ENCODE measurements at places on chromosomes 13 and 19.

- DNase-seq = no peak
These were observed 42.5 kb downstream of the EDNRB start for GRCh38 chr13:77876176-77876575.

GRCh38 chr13:97318532-97318931 is 96.4 kb downstream of the MBNL2 start:
- no peak for DNase-seq

- peak; percentile 14 for DNase-seq
These were observed 35.8 kb upstream of the FLT1 start for GRCh38 chr13:28530729-28531076.

DNA sequence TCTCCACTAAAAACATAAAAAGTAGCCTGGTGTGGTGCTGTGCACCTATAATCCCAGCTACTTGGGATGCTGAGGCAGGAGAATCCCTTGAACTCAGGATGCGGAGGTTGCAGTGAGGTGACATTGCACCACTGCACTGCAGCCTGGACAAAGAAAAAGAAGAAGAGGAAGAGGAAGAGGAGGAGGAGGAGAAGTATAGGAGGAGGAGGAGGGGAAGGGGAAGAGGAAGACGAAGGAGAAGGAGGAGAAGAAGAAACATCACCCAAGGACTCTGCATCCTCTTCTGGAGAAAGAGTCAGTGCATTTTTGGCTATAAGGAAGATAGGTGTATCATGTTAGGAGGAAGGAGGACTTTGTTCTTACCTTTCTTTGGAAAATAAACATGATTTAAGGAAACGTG is 13.0 kb upstream of the FPR3 start:
- no peak for DNase-seq

DNA sequence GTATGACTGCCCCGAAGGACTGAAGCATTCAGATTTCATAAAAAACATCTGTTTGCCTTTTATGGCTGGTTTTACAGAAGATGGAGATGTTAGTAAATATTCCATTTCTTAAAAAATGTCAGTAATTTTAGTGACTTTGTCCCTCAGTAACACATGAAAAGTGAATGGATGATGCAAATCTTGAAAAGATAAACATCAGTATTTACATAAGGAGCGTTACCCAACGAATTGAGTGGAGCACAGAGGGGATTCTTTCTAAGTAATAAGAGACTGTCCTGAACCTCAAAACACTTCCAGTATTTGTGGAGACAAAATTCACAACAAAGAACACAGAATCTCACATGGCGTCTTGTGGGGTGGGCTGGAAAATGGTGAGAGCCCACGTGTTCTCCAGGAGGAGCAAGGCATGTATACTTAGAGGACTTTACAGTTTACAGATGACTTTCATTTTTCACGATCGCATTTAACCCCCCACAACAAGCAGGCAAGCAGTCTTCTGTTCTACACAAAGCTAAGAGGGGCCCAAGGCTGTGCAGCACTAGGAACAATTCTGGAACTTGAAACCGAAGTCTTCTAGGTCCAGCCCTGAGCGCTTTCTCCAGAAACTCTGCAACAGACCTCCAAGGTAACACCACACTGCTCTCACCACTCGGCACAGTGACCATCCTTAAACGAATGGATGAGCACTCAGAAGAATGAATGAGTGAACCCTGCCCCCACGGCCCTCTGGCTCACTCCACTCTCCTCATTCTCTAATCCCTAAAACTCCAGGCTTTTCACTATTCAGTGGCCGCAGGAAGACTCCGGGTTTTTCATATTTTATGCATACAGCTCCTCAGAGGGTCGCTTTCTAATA is 709.8 kb downstream of the UQCRFS1 start:
- no peak for DNase-seq
